ENCODE measurements at places on chromosomes 3 and 15. TPM values are rescaled to one million over a fixed set of nuclear protein-coding genes. Genes with fewer than 3 reads are reported as not detected.

DNA sequence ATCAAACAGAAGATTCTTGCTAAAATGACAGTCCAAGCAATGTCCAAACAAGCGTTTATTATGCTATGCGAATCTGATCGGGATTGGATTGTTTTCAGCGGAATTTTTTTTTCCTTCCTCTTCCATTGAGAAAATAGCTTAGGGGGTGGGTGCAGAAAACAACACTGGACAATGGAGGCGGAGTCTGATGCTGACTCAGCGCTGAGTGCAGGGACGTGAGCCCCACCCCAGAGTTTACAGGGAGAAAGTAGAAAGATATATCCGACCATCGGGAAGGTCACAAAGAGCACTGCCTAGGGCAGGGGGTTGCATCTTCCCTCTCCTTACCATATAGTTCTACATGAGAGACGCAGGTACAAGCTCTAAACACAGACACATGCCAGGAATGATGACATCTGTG, 117.0 kb downstream of the FOXP1 start:
- no peak overlapping the region for H3K4me3 ChIP-seq
- no peak for DNase-seq
- H3K27me3 ChIP-seq: no peaks in the 10 kb centered on the region
- no peak overlapping the region for H3K27ac ChIP-seq
- peaks cover 27% of the 10 kb centered on the region for H3K4me1 ChIP-seq
- no peaks in the 10 kb centered on the region for H3K36me3 ChIP-seq

GRCh38 chr15:70314018-70314354, 216.3 kb upstream of the TLE3 start:
- H3K27me3 ChIP-seq: no peaks in the 10 kb centered on the region
- DNase-seq: no peak
- H3K36me3 ChIP-seq: no peaks in the 10 kb centered on the region
- H3K27ac ChIP-seq: no peak overlapping the region
- no peaks in the 10 kb centered on the region for H3K4me1 ChIP-seq

GRCh38 chr3:14506626-14507304, 33.4 kb downstream of the GRIP2 start:
- H3K4me3 ChIP-seq: no peak overlapping the region
- no peaks in the 10 kb centered on the region for H3K4me1 ChIP-seq
- H3K27ac ChIP-seq: no peak overlapping the region
- no peaks in the 10 kb centered on the region for H3K36me3 ChIP-seq
- no peak for DNase-seq

Gene RBPMS2
- 0.15 TPM for total RNA-seq
